ENCODE measurements at places on chromosomes 5 and 9. TPM values are rescaled to one million over a fixed set of nuclear protein-coding genes. Genes with fewer than 3 reads are reported as not detected.

The NR5A1 gene
- total RNA-seq, result not detected

The SPINK6 gene
- not detected for total RNA-seq

The ZBTB34 gene
- total RNA-seq, result 7.5 TPM

The OBP2B gene
- total RNA-seq, result not detected

The GZMA gene
- total RNA-seq, result 88.1 TPM

The ZNF618 gene
- 0.16 TPM for total RNA-seq

The SLC4A9 gene
- not detected for total RNA-seq

The OTP gene
- not detected for total RNA-seq

The LCN10 gene
- 0.39 TPM for total RNA-seq

The TGFBI gene
- total RNA-seq, result not detected

The FBP1 gene
- total RNA-seq, result 0.39 TPM

The BNC2 gene
- total RNA-seq, result not detected

The MARCOL gene
- total RNA-seq, result not detected

The NR6A1 gene
- total RNA-seq, result 1.7 TPM

The CDC23 gene
- total RNA-seq, result 50.4 TPM

The SLC26A2 gene
- total RNA-seq, result 9.3 TPM

The ACTBL2 gene
- total RNA-seq, result not detected

The POU5F2 gene
- total RNA-seq, result 1.6 TPM

The FBXL7 gene
- total RNA-seq, result not detected

The NEUROG1 gene
- total RNA-seq, result not detected

The ZNF189 gene
- 11.7 TPM for total RNA-seq

The IL13 gene
- total RNA-seq, result 308 TPM

The NUTM2F gene
- not detected for total RNA-seq

The CCNI2 gene
- 55.6 TPM for total RNA-seq

The PCDHA13 gene
- not detected for total RNA-seq

The HNRNPK gene
- total RNA-seq, result 861 TPM

The HMGCS1 gene
- 216 TPM for total RNA-seq

The SLC1A1 gene
- total RNA-seq, result 0.05 TPM

The PCDHGA8 gene
- total RNA-seq, result 0.03 TPM

The HRCT1 gene
- not detected for total RNA-seq

The SH3GL2 gene
- total RNA-seq, result not detected

The C9 gene
- total RNA-seq, result not detected

The PPIP5K2 gene
- 52.7 TPM for total RNA-seq

The IFNB1 gene
- 0.23 TPM for total RNA-seq

The AFAP1L1 gene
- not detected for total RNA-seq

The HSD17B3 gene
- total RNA-seq, result not detected

The POLR1E gene
- total RNA-seq, result 59.8 TPM

The DBH gene
- total RNA-seq, result not detected

The TICAM2 gene
- 1.1 TPM for total RNA-seq

The UQCRQ gene
- 410 TPM for total RNA-seq

The SOHLH1 gene
- total RNA-seq, result not detected

The PLCXD3 gene
- total RNA-seq, result not detected

The TAF11L5 gene
- not detected for total RNA-seq

The TXN gene
- total RNA-seq, result 422 TPM

The AK8 gene
- total RNA-seq, result not detected

The FAM13B gene
- 17.2 TPM for total RNA-seq

The CAVIN4 gene
- total RNA-seq, result not detected

The BTNL8 gene
- total RNA-seq, result not detected

The DPYSL3 gene
- total RNA-seq, result 0.16 TPM

The MAN1B1 gene
- 48.1 TPM for total RNA-seq

The INSL6 gene
- not detected for total RNA-seq

The THBS4 gene
- 1.3 TPM for total RNA-seq

The CEL gene
- total RNA-seq, result 1.8 TPM

The RNF20 gene
- 39.3 TPM for total RNA-seq

The PCDHGB1 gene
- 0.32 TPM for total RNA-seq

The PCDHGA1 gene
- 0.10 TPM for total RNA-seq

The ATP10B gene
- total RNA-seq, result not detected

The GRPEL2 gene
- total RNA-seq, result 30.4 TPM

The RFESD gene
- total RNA-seq, result 3.0 TPM

The FRRS1L gene
- not detected for total RNA-seq
